Small intestine (tissue), 16 donors: ENCODE measurements at places on chromosomes 11 and 22. TPM values are rescaled to one million over a fixed set of nuclear protein-coding genes. Genes with fewer than 3 reads are reported as not detected.

GRCh38 chr11:19735909-19736498 is 23.4 kb downstream of the NAV2 start:
- no peak for DNase-seq
- no peaks in the 10 kb centered on the region for H3K27me3 ChIP-seq
- H3K36me3 ChIP-seq = no peaks in the 10 kb centered on the region

DNA sequence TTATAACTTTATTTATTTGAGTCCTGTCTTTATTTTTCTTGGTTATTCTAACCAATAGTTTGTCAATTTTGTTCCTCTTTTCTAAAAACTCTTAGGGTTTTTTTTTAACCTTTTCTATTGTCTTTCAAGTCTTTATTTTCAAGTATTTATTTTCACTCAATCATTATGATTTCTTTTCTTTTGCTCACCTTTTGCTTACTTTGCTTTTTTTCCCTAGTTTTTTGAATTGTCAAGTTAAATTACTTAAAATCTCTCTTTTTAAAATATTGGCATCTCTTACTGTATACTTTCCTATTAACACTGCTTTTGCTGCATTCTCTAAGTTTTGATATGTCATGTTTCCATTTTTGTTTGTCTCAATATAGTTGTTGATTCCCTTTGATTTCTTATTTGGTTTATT is 396.8 kb upstream of the CCDC179 start:
- no peak for DNase-seq
- no peaks in the 10 kb centered on the region for H3K27me3 ChIP-seq
- H3K27ac ChIP-seq = no peak overlapping the region
- no peaks in the 10 kb centered on the region for H3K4me1 ChIP-seq
- H3K4me3 ChIP-seq = no peak overlapping the region

- no peaks in the 10 kb centered on the region for H3K36me3 ChIP-seq
- no peak overlapping the region for H3K4me3 ChIP-seq
- H3K4me1 ChIP-seq = no peaks in the 10 kb centered on the region
- DNase-seq = no peak
- no peak overlapping the region for H3K27ac ChIP-seq
- no peaks in the 10 kb centered on the region for H3K27me3 ChIP-seq
Observed at GRCh38 chr22:44782363-44782963, 30.1 kb downstream of the ARHGAP8 start.

DNA sequence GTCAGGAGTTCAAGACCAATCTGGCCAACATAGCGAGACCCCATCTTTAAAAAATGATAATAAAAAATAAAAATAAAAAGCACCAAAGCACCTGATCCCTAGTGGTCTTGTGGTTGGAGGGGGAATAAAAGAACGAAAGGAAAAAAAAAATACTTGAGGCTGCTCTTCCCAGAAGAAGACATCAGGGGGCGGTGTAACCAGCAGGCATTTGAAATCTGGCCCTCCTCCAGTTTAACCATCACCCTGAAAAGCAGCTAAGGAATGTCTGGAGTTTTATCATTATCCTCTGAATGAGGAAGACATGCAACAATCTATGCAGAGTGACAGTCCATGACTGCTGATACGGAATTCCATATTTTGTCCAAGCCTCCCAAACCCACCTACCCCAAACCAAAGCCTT is 5.6 kb upstream of the KCTD17 start:
- H3K36me3 ChIP-seq = no peaks in the 10 kb centered on the region
- no peak overlapping the region for H3K4me3 ChIP-seq
- no peak overlapping the region for H3K27ac ChIP-seq
- no peak for DNase-seq

- no peaks in the 10 kb centered on the region for H3K36me3 ChIP-seq
- H3K4me3 ChIP-seq = no peak overlapping the region
- no peak for DNase-seq
- no peak overlapping the region for H3K27ac ChIP-seq
- no peaks in the 10 kb centered on the region for H3K4me1 ChIP-seq
- no peaks in the 10 kb centered on the region for H3K27me3 ChIP-seq
Observed at GRCh38 chr11:35393098-35393497, 26.3 kb downstream of the SLC1A2 start.

GRCh38 chr22:44994399-44995104 is 15.3 kb downstream of the PHF21B start:
- H3K36me3 ChIP-seq = no peaks in the 10 kb centered on the region
- DNase-seq = no peak
- no peaks in the 10 kb centered on the region for H3K4me1 ChIP-seq
- H3K4me3 ChIP-seq = no peak overlapping the region
- no peaks in the 10 kb centered on the region for H3K27me3 ChIP-seq

GRCh38 chr11:104337273-104337672 is 173.3 kb upstream of the PDGFD start:
- no peaks in the 10 kb centered on the region for H3K4me1 ChIP-seq
- no peaks in the 10 kb centered on the region for H3K36me3 ChIP-seq
- H3K27ac ChIP-seq = no peak overlapping the region
- H3K4me3 ChIP-seq = no peak overlapping the region
- no peak for DNase-seq

- H3K27me3 ChIP-seq = no peaks in the 10 kb centered on the region
- no peaks in the 10 kb centered on the region for H3K36me3 ChIP-seq
- H3K4me1 ChIP-seq = no peaks in the 10 kb centered on the region
- H3K4me3 ChIP-seq = no peak overlapping the region
Observed at GRCh38 chr22:47474464-47474863, 712.0 kb downstream of the TBC1D22A start.

DNA sequence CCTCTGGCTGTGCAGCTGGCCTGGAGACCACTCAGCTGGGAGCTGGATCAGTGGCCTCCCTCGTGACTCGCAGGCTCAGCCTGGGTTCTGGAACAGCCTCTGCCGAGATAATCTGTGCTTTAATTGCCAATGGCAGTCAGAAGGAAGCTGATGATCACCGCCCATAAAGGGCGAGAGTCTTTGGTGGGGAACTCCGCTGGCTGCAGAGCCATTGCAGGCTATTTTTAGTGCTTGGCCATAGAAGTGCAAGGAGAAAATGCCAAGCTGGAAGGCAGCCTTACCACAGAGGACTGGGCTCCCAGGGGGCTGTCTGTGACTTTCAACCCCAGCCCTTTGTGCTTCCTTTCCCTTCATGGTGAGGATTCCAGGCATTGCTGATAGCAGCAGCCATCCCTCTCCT is 62.2 kb upstream of the TENM4 start:
- H3K4me1 ChIP-seq = no peaks in the 10 kb centered on the region
- H3K27me3 ChIP-seq = no peaks in the 10 kb centered on the region
- no peak overlapping the region for H3K27ac ChIP-seq
- DNase-seq = no peak
- H3K4me3 ChIP-seq = no peak overlapping the region

- no peaks in the 10 kb centered on the region for H3K36me3 ChIP-seq
- H3K27me3 ChIP-seq = no peaks in the 10 kb centered on the region
- no peak overlapping the region for H3K27ac ChIP-seq
- no peaks in the 10 kb centered on the region for H3K4me1 ChIP-seq
- DNase-seq = no peak
Observed at GRCh38 chr11:42779555-42779954, 532.2 kb upstream of the API5 start.

DNA sequence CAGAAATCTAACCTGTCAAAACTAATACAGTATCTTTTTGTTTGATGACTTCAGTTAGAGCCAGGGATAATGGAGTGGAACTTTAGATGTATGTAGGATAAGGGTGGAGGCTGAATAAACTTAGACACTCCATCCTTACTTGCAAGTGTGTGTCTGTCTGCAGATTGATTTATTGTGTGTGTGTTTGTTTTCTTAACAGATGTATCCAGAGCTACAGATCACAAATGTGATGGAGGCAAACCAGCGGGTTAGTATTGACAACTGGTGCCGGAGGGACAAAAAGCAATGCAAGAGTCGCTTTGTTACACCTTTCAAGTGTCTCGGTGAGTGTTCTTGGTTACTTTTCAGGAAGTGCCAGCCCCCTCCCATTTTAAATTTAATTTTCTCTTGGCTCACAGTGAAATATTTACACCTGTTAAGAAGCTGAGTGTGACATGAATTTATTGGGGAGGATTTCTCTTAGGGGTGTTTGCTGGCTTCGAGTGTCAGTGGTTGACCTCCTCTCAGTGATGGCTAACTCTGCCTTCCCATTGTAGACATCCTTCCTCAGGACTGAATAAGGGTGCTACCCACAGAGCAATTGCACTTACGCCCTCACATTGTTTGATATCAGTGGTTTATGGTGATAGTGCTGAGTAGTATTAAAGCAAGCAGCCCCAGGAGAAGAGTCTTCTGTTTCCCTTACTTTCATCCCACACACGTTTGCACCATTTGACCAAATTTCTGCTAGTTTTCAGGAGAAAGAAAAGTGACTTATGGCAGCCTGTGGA is 40.8 kb downstream of the APLP2 start:
- no peak overlapping the region for H3K4me3 ChIP-seq
- no peaks in the 10 kb centered on the region for H3K4me1 ChIP-seq

- H3K27ac ChIP-seq = peak overlapping the region; percentile 36
- H3K27me3 ChIP-seq = no peaks in the 10 kb centered on the region
- no peak overlapping the region for H3K4me3 ChIP-seq
Observed at GRCh38 chr11:44568658-44569473, 3.4 kb downstream of the CD82 start.

DNA sequence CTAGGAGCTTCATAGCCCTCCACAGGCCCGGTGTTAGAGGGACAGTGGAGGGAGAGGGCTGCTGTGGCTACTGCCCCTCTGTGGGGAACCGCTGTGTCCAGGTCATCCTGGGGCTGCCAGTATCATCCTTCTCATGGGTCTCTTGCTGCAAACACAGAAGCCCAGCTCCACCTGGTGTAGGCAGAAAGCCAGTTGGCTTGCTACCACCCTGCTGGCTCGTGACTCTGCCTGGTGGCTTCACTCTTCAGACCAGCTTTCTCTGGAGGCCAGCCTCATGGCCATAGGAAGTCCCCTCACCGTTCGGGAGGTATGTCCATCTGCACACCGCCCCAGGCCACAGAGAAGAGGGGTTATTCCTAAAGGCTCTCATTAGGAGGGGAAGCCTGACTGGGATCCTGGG is 19.4 kb upstream of the SUSD2 start:
- DNase-seq = no peak
- no peaks in the 10 kb centered on the region for H3K4me1 ChIP-seq
- no peaks in the 10 kb centered on the region for H3K27me3 ChIP-seq

DNA sequence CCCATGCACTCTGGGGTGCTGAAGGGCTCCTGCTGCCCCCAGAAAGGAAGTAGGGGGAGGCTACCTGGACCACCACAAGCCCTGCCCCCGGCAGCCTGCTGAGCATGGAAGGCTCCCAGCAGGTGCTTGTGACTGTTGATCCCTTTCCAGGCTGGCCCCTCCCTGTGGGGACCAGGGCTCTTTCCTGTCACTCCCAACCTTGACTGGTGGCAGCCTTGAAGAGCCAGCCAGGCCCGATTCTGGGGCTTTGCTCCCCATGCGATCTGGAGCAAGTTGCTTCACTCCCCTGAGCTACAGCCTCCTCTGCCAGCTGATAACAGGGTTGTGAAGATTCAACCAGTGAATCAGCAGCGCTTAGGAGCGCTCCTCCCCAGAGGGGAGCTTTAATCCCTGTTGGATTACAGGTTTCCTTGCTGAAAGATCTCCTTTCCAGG is 4.6 kb upstream of the CST6 start:
- no peak overlapping the region for H3K4me3 ChIP-seq
- H3K27me3 ChIP-seq = peaks cover 37% of the 10 kb centered on the region
- H3K36me3 ChIP-seq = peaks cover 2% of the 10 kb centered on the region
- no peak overlapping the region for H3K27ac ChIP-seq
- peaks cover 2% of the 10 kb centered on the region for H3K4me1 ChIP-seq

DNA sequence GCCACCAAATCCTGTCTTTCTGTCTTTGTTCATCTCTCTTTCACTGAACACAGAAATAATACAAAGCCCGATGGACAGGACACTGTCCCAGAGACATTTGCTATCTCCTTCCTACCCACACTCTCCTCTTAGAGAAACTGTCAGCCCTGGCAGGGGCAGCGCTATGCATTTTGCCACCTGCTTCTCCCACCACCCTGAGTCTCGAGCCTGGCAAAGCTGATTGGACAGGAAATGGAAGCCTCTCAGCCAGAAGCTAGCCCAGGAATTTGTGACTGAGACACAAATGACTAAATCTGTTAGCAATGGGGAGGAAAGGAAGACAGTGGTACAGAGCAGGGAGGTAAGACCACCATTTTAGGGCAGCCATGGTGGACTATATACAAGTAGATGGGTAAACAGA is 14.9 kb upstream of the GALNT18 start:
- H3K36me3 ChIP-seq = no peaks in the 10 kb centered on the region
- H3K4me3 ChIP-seq = no peak overlapping the region
- H3K27me3 ChIP-seq = peaks cover 19% of the 10 kb centered on the region
- DNase-seq = no peak
- no peaks in the 10 kb centered on the region for H3K4me1 ChIP-seq
- no peak overlapping the region for H3K27ac ChIP-seq

DNA sequence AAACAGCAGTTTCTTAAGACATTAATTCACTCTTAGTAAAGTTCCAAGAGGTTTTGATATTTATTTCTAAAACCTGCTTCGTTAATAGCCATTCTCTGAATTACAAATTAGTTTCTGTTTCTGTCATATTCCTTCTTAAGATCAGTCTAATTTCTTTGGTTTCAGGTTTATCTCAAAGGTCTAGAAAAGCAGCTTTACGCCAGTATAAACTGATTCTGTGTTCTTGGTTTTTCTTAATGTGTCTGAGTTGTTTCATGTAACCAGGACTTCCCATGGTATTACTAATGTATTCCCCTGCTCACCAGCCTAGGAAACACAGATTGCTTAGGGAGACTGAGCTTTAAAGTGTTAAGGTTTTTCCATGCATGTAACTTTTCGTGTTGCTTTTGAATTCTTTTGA is 6.8 kb upstream of the ACY3 start:
- H3K27me3 ChIP-seq = no peaks in the 10 kb centered on the region
- no peaks in the 10 kb centered on the region for H3K36me3 ChIP-seq
- no peak overlapping the region for H3K27ac ChIP-seq
- DNase-seq = no peak
- H3K4me3 ChIP-seq = no peak overlapping the region
- H3K4me1 ChIP-seq = no peaks in the 10 kb centered on the region

DNA sequence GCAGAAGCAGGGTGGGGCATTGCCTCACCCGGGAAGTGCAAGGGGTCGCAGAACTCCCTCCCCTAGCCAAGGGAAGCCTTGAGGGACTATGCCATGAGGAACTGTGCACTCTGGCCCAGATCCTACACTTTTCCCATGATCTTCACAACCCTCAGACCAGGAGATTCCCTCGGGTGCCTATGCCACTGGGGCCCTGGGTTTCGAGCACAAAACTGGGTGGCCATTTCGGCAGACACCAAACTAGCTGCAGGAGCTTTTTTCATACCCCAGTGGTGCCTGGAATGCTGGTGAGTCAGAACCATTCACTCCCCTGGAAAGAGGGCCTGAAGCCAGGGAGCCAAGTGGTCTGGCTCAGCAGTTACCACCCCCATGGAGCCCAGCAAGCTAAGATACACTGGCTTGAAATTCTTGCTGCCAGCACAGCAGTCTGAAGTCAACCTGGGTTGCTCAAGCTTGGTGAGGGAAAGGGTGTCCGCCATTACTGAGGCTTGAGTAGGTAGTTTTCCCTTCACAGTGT is 573.7 kb upstream of the ANO3 start:
- H3K27me3 ChIP-seq = no peaks in the 10 kb centered on the region
- H3K36me3 ChIP-seq = no peaks in the 10 kb centered on the region
- H3K4me1 ChIP-seq = no peaks in the 10 kb centered on the region

GRCh38 chr22:41659941-41660340 is 28.7 kb downstream of the SNU13 start:
- H3K4me1 ChIP-seq = no peaks in the 10 kb centered on the region
- H3K27me3 ChIP-seq = no peaks in the 10 kb centered on the region
- peaks cover 75% of the 10 kb centered on the region for H3K36me3 ChIP-seq
- no peak for DNase-seq
- no peak overlapping the region for H3K4me3 ChIP-seq

The RBM7 gene
- polyA plus RNA-seq = 17.0 TPM

The MS4A7 gene
- 8.7 TPM for polyA plus RNA-seq

The PKNOX2 gene
- 1.1 TPM for polyA plus RNA-seq

The SLC25A18 gene
- 2.1 TPM for polyA plus RNA-seq
